Bronchial epithelial cell (primary cell): ENCODE measurements at places on chromosomes 11 and 22. TPM values are rescaled to one million over a fixed set of nuclear protein-coding genes. Genes with fewer than 3 reads are reported as not detected.

- DNase-seq: no peak
These were observed 807 bp upstream of the WT1 start for GRCh38 chr11:32435942-32436750.

DNA sequence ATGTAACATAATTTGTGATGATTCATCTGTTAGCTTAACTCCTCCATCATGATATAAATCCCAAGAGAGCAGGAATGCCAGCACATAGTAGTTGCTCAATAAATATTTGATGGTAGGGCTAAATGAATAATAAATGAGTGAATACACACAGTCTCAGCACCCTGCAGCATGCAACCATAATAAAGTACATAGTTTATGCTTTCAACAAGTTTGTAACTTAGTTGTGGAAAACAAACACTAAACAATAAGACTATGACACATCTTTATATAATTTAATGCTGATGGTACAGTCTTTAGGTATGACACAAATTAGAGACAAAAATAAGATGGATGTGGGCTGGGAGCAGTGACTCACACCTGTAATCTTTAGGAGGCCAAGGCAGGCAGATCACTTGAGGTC is 3.8 kb downstream of the ALKBH8 start:
- DNase-seq: peak; percentile 96

GRCh38 chr22:32729412-32729811 is 72.1 kb upstream of the TIMP3 start:
- no peak for DNase-seq

GRCh38 chr11:109933126-109933525 is 160.1 kb upstream of the ZC3H12C start:
- DNase-seq: no peak

DNA sequence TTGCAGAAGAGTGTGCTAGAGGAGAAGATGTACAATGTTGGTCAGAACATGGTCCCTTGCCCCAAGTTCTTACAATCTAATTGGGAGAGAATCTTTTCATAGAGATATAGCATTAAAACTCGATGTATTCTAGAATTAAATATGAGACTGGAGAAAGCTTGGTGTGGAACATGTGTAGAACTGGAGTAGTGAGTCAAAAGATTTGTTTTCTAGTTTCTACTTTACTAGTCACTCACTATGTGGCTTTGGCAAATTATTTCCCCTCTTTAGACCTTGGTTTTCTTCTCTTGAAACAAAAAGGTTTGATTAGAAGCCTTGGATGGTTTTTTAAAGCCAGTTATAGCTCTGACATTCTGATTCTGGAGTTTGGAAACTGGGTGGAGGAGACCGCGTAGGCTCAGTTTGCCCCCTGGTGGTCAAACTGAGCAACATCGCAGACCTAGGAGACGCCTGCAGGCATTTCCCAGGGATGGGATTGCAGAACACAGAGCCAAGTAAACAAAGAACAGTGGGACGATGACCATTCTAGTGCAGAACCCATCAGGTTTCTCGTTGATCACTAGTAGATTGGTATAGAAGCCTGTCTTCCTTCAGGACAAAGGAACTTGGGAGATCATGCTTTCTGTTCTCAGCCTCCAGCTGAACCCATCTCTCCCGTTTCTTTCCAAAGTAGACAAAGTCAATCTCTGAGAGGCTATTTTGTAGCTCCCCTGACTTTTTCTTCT is 8.5 kb upstream of the CHRDL2 start:
- peak; percentile 49 for DNase-seq

Gene LRRC4C
- total RNA-seq: not detected in 2 replicates

Gene RFPL3
- total RNA-seq: not detected in 2 replicates

Gene TTC12
- 12.9 and 32.1 TPM in 2 replicates for total RNA-seq
